Activated CD8-positive, alpha-beta T cell treated with anti-CD3 and anti-CD28 coated beads for 36 hours (primary cell): ENCODE measurements at places on chromosomes 5 and 9. TPM values are rescaled to one million over a fixed set of nuclear protein-coding genes. Genes with fewer than 3 reads are reported as not detected.

GRCh38 chr5:110343616-110344015 lies 382.9 kb downstream of the TMEM232 start:
- no peaks in the 10 kb centered on the region for H3K36me3 ChIP-seq
- H3K27me3 ChIP-seq, result no peaks in the 10 kb centered on the region
- H3K4me3 ChIP-seq, result no peak overlapping the region
- H3K27ac ChIP-seq, result no peak overlapping the region

DNA sequence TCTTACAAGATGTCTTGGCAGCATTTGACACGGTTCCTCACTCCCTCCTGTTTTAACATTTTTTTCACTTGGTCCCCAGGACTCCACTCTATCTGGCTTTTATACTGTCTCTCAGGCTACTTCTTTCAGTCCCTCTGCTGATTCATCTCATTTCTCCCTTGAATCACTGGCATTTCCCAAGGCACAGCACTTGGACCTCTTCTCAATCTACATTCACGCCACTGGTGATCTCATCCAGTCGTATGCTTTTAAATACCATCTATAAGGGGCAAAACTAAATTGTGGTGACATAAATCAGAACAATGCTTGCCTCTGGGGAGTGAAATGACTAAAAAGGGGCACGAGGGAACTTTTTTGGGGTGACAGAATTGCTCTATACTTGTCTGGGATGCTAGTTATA lies 47.1 kb downstream of the MAPKAP1 start:
- peaks cover 15% of the 10 kb centered on the region for H3K36me3 ChIP-seq
- peak; percentile 40 for DNase-seq
- H3K27me3 ChIP-seq, result no peaks in the 10 kb centered on the region
- peaks cover 13% of the 10 kb centered on the region for H3K4me1 ChIP-seq
- no peak overlapping the region for H3K27ac ChIP-seq
- H3K4me3 ChIP-seq, result no peak overlapping the region

GRCh38 chr5:172902497-172903472 lies 56.4 kb upstream of the RPL26L1 start:
- peaks cover 9% of the 10 kb centered on the region for H3K4me1 ChIP-seq
- peaks cover 5% of the 10 kb centered on the region for H3K36me3 ChIP-seq
- H3K27me3 ChIP-seq, result no peaks in the 10 kb centered on the region
- H3K4me3 ChIP-seq, result no peak overlapping the region

DNA sequence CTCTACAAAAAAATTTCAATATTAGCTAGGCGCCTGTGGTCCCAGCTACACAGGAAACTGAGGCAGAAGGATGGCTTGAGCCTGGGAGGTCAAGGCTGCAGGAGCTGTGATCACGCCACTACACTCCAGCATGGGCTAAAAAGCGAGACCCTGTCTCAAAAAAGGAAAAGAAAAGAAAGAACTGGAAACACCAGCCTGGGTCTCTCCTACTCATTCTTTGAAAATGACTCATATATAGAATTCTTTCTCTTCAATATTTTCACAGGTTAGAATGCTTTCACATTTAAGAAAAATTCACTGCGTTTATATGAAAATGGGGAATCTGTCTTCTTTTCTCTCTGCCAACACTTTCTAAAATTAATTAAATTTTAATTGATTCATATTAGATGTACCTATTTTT lies 115.6 kb downstream of the TRPM6 start:
- DNase-seq, result no peak
- H3K36me3 ChIP-seq, result no peaks in the 10 kb centered on the region
- no peak overlapping the region for H3K27ac ChIP-seq
- peaks cover 11% of the 10 kb centered on the region for H3K4me1 ChIP-seq

Gene INSL4
- not detected for total RNA-seq
